Activated CD8-positive, alpha-beta memory T cell treated with anti-CD3 and anti-CD28 coated beads for 1 hour (primary cell): ENCODE measurements at places on chromosomes 4 and X.

DNA sequence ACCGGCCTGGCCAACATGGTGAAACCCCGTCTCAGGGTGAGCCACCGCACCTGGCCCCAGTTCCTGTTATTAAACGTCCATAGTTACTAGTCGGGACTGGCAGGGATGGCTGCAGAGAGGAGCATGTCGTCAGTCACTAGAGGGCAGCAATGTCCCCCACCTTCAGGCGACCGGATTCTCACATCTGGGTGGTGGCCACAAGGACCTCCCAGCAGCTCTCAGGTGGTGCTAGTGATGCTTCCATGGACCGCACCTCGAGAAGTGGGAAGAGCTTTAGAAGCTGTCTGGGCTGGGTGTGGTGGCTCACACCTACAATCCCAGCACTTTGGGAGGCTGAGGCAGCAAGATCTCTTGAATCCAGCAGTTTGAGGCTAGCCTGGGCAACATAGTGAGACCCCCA lies 13.3 kb upstream of the IL3RA start:
- DNase-seq: no peak

GRCh38 chrX:24515447-24515846 lies 50.4 kb downstream of the PDK3 start:
- no peak for DNase-seq

DNA sequence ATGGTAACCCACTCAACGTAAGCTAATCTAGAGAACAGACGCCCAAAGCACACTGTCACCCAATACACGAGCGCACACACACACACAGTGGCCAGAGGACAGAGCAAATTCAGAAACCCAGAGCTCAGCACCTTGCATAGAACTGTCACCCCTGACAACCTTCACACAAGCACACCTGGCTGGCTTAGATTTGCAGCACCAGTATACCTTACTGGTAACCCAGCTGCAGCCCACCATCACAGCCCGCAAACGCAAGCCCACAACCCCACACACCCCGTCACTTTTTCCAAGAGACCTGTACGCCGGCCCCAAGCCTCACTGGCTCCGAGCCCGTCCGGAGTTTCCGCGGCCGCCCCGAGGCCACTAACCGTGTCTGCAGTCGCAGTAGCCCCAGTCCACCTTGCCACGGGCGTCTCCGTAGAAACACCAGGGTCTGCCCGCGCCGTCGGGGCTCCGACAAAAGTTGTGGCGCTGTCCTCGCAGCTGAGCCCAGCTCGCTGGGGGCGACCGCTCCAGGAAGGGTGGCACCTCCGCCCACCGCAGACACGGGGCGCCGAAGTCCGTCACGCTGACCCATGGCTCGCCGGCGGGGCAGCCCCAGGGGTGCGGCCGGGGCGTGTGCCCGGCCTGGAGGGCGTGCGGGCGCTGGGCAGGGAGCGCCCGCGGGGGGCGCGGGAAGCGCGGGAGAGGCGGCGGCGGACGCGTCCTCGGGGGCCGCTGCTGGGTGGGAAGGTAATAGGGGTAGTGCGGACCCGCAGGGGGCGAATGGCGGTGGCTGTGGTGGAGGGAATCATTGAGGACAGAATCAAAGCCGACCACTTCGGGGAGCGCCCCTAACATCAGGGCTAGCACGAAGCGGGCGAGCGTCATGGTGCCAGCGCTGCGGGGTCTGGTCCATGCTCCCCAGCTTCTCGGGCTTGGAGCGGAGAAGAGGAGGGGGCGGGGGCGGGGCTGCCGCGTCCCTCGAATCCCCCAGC lies 664 bp downstream of the PRSS12 start:
- DNase-seq: no peak

DNA sequence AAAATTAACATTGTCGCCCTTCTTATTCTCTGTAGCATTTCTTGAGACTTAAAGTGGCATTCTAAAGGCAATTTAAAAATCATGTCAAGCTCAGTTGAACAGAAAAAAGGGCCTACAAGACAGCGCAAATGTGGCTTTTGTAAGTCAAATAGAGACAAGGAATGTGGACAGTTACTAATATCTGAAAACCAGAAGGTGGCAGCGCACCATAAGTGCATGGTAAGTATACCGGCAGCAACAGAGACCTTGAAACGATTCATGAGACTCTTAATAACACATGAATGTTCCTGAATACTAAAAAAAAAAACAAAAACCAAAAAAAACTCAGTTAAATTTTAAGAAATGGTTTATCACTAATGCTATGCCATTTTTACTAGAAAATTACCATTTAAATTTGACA lies 82.4 kb upstream of the HPRT1 start:
- DNase-seq: no peak

DNA sequence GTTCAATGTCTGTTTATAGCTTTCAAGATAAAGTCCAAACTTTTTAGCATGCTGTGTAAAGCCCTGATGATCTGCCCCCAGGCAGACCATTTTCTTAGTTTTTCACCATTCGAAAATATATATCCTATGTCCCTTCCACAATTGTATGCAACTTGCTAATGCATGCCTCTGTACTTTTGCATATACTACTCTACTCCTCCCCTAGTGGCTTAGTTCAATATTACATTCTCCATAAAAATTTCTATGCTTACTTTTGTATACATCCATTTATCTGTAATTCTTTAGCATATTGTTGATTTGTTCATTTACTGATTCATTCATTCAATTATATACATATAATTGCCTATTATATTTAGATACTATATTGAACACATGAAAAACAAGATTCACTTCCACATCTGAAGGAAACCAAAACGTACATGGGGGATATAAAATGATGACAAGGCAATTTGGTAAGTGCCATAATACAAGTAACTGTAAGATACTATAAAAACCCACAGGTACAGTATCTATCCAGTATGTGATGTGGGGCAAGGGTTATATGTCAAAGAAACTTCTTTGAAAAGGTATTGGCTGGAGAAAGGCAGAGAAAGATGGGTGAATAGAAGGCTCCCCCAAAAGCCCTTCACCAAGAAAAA lies 902.5 kb downstream of the FAM133A start:
- DNase-seq: no peak

- no peak for DNase-seq
These were observed 54.8 kb downstream of the CASP6 start for GRCh38 chr4:109648266-109648996.

- DNase-seq: no peak
These were observed 29.6 kb downstream of the AREG start for GRCh38 chr4:74474345-74475090.

GRCh38 chrX:130878350-130879341 lies 24.4 kb downstream of the ENOX2 start:
- no peak for DNase-seq

DNA sequence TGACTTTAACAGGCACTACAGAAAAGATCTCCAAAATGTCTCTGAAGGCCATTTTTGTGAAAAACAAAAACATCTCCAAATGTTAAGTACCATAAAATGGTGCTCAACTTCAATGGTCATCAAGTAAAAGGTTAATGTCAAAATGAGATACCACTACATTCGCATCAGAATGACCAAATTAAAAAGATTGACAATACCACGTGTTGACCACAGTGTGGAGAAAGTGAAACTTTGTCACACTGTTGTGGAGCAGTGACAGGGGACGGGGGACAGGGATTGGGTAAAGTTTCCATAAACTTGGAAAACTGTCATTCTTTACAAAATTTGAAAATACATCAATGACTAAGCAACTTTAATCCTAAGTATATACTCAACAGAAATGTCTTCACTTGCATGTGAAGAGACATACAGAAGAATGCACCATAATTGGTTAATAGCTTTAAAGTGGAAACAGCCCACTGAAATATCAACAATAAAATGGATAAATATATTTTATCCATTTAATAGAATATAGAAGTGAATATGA lies 19.1 kb upstream of the CISD2 start:
- no peak for DNase-seq

DNA sequence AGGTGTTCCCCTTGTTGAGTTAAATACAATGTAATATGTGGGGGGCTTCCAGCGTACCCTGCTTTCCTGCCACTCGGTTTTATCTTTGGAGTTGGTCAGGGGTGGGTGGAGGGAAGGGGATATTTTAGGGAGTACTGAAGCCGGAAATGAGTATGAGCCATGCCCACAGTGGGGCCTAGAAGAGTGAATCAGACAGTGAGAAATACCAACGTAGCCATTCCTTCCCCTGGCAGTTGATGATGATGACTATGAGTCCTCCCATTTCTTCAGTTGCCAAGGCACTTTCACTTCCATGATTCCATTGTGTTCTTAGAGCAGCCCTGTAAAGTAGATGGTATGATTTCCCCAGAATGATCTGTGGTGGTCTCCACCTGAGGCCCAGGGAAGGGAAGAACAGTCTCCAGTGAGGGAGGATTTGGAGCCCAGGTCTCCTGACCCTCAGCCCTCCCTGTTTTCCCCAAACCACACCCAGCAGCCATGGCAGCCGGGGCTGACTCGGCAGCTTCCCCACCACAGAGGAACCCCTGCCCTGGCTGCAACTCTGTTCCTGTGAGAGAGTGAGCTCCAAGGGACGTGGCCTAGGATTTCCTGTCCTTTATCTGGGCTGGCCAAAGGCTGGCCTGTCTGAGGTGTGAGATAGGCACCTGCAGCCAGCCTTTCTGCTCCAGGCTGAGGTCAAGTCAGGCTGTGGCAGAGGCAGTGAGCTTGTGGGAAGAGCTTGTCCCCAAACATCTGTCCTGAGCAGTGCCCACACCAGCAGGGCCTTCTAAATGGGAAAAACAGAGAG lies 52.7 kb downstream of the STARD8 start:
- no peak for DNase-seq

DNA sequence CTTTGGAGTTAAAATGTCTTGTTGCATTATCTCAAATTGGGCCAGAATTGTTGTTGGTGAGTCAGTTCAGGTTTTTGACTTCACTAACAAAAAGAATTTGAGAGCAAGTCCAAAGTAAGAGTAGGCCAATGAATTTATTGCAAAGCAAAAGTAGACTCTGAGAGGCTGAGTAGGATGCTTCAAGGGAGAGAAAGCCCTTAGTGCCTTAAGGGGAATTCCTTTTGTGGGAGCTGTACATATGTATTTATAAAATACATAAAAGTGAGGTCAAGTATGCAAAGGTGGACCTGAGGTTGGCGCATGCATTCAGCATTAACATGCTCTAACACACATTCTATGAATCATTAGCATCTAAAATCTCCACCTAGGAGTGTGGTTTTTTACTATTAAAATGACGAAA lies 565.4 kb downstream of the GRXCR1 start:
- DNase-seq: no peak

DNA sequence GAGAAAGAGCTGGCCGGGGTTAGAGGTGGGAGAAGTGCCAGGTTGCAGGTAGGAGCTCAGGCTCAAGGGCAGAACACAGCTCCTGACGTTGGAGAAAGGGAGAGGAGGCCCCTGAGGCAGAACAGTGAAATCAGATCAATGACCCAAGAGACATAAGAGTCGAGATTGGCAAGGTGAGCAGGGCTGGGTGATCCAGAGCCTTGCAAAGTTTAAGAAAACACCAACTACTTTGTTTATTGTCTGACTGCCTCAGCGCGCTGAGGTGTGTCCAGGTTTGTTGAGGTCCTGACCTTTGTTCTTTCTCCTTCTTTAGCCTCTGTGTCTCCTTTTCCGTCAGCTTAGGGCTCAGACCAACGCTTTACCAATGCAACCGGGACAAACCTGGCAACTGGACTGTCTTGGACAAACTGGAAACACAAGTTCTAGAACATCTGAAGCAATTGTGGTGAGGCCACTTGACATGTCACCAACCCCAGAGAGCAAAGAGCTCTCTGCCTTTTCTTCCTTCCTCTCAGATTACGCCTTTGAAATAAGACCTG lies 28.3 kb downstream of the CHRNA9 start:
- DNase-seq: no peak

GRCh38 chr4:43564107-43564506 lies 671.6 kb downstream of the GRXCR1 start:
- no peak for DNase-seq

DNA sequence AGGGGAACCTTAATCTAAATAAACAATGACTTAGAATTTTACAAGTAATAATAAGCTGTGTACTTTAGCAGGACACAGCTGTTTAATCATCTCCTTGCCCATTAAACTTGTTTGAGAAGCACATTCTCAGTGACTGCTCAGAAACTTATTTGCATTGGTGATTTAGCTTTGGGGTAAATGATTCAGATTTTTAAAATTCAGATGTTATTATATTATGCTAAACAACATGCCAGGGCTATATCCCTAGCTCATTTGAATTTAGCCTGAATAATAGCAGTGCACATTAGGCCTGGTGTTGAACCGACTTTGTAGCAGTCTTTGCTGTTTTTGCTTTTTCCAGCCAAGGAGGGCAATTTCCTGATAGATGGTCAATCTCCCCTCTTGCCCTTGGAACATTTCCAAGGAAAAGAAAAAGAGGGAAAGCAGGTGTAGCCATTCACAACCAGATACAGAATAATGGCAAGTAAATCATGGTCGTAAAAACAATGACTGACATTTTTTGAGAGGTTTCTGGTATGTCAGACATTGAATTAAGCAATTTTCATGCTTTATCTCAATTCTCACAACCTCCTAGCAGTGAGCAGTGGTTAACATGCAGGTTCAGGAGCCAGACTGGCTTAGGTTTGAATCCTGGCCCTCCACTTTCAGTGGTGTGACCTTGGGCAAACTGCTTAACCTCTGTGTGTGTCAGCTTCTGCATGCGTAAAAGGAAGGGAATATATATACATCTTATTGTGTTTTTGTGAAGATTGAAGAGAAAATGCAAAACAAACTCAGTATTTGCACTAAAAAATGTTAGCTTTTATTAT lies 16.8 kb downstream of the ARHGEF38 start:
- no peak for DNase-seq

- DNase-seq: no peak
These were observed 129.3 kb upstream of the FAM9B start for GRCh38 chrX:9163214-9163709.

GRCh38 chrX:67545893-67546495 lies 2.2 kb downstream of the AR start:
- no peak for DNase-seq

GRCh38 chr4:57037982-57038604 lies 59.4 kb downstream of the POLR2B start:
- no peak for DNase-seq

DNA sequence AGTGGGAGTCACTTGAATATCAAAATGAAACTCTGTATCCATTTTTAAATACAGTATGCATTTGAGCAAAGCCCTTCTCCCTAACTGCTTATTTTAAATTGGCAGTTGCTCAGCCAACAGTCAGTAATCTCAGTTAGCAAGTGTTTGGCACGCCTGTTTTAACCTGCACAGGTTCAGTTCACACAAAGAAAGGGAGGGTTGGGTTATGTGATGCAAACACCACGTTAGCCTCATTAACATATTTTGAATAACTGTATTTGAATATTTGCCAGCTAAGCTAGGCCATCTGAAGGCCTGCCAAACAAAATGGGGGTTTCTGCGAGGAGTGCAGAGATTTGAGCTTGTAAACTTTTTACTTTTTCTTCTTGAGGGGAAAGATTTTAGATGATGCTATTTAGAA lies 19.8 kb downstream of the GAB1 start:
- DNase-seq: no peak
